GM03348 (cell line): ENCODE measurements at places on chromosomes 2 and 18.

- DNase-seq = no peak
Observed at GRCh38 chr2:132747046-132747445, 77.0 kb upstream of the LYPD1 start.

GRCh38 chr2:168169097-168169745, 78.2 kb downstream of the STK39 start:
- DNase-seq = no peak

DNA sequence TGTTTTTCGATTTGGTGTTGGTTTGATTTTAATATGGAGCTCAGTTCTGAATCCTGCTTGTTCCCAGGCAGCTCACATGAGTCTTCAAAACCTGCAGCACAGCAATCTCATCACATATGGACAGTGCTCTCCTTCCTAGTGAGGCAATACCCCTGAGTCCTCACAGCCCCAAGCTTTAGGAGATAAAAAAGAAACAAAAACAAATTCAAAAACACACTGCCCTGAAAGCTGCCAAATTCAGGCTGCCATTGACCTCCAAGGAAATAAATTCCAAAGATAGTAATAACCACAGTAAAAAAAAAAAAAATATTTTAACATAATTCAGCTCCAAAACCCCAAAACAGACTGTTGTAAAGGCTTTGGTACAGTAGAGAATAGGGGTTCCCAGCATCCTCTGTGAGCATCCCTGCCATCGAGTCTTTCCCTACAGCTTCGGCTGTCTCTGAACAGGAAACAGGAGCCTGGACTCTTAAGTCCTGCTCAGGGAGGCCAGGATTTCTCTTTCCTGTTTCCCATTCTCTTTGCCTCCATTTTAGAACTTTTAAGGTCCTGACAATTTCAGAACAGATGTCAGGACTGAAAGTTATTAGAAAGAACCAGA, 14.7 kb upstream of the SP3 start:
- peak; percentile 30 for DNase-seq

DNA sequence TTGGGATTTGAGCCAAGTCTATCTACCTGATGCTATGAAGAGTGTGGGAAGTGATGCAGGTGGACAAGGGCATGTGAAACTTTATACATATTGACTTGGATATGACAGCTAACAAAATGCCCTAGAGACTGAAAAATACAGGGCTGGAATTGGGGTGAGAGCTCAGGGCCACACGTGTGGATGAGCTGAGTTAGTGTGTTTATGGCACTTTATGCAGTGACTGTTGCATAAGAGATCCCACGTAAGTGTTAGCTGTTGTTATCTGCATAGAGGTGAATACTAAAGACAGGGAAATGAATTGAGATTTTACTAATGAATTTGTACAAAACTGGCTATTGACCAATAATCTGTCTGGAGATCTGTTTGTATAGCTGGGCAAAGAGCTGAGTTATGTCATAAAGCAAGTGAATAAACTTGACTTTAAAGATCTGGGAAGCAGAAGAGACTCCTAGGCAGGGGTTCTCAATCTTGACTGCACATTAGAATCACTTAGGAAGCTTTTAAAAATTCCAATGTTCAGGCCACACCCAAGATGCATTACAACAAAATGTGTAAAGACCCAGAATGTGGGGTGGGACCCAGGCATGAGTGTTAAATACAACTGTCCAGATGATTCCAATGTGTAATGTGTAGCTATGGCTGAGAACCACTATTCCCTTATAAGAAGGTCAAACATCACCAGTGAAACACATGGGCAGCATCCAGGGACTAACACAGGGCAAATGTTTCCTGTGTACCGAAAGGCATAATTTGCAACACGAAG, 74.2 kb upstream of the STK17B start:
- DNase-seq = peak; percentile 16

GRCh38 chr2:204492417-204492816, 52.9 kb upstream of the PARD3B start:
- DNase-seq = no peak

DNA sequence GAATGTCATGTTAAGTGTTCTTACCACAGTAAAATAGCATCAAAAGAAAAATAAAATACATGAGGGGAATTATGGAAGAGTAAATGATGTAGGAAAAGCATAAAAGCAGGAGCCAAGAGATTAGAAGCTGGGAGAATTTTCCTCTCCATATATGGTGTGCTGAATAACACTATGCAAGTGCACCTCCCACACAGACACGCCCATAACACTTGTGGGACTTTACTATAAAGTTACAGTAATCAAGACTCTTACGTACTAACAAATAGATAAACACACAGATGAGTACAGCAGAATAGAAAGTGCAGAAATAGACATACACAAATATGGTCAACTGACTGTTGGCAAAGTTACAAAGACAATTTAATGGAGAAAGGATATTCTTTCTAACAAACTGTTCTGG, 16.0 kb upstream of the SPHKAP start:
- no peak for DNase-seq

DNA sequence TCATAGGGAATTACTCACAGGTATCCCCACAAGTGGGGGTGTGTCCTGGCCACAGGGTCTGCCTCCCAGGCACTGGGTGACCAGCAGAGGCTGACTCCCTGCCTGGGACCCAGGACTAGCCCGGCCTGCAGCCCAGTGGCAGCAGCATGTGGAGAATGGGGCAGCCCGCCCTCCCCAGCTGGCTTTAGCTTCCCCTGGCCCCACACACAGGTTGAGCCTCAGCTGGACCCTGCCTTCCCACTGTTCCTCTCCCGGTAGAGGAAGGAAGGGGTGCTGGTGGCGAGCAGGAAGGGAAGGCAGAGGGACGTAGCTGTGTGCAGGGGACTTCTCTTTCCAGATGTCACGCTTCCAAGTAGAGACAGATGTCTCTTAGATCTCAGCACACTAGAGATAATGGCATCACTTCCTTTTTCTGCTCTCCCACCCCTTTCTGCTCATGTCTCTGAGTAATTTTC, 51.4 kb downstream of the EMILIN2 start:
- DNase-seq = peak; percentile 56

- DNase-seq = peak; percentile 76
Observed at GRCh38 chr18:48455555-48456478, 46.6 kb upstream of the ZBTB7C start.

- no peak for DNase-seq
Observed at GRCh38 chr2:69685321-69686048, 41.9 kb upstream of the AAK1 start.

GRCh38 chr2:109162999-109163398, 34.0 kb downstream of the SH3RF3 start:
- DNase-seq = no peak

DNA sequence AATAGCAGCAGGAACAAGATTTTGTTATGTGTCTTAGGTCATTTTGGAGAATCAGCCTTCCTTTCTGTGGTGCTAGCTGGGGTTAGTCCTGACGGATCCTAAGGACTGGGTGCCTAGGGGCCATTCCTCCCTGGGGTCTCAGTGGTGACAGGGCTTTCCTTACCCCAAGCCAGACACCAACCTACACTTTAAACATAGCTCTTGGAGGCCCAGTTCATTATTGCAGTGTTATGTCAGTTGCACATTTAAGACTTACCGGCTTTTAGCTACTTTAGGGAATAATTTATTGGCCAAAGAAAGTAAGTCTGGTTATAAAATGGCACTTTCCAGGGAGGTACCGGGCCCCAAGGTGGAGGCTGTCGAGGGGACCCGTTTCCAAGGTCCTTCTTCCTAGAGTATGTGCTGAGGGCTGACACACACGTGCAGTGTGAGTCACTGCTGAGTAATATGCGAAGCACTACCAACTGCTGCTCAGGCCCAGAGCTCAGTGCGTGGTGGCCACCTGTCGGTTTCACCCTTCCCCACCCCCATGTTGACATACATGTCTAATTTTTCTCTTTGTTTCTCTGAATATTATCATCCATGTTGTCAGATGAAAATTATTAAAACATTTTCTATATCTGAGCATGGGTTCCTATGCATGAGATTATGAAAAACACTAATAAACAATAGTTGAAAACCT, 37.0 kb upstream of the GRHL1 start:
- peak; percentile 55 for DNase-seq

DNA sequence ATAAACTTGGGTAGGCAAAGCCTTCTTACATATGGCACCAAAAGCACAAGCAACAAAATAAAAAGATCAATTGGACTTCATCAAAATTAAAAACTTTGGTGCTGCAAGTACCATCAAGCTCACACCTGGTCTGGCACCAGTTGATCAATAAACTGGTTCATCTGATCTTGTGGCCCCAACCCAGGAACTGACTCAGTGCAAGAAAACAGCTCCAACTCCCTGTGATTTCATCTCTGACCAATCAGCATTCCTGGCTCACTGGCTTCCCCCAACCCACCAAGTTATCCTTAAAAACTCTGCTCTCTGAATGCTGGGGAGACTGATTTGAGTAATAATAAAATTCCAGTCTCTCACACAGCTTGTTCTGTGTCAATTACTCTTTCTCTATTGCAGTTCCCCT, 8.4 kb downstream of the EPG5 start:
- no peak for DNase-seq

DNA sequence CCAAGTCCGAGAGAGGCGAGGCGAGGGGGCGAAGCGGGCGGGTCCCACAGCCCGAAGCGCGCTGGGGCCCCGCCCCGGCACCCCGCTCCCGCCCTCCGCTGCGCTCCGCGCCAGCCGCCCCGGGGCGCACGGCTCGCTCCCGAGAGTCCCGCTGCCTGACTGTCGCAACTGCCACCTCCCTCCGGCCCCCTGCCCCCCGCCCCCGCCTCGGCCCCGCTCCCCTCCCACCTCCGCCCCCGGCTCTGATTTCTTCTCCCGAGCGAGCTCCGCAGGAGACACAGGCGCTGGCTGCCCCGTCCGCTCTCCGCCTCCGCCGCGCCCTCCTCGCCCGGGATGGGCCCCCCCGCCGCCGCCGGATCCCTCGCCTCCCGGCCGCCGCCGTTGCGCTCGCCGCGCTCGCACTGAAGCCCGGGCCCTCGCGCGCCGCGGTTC, at the start of gene WNT6:
Gene WNT6, plus strand, starts transcription at position 250 of the 432 bp plus-strand sequence. CDS start 233 bp downstream, outside the sequence.
- DNase-seq = peak; percentile 58

- no peak for DNase-seq
Observed at GRCh38 chr2:3316456-3317276, 61.0 kb downstream of the EIPR1 start.

GRCh38 chr2:197888321-197888720, 83.9 kb downstream of the PLCL1 start:
- DNase-seq = no peak

DNA sequence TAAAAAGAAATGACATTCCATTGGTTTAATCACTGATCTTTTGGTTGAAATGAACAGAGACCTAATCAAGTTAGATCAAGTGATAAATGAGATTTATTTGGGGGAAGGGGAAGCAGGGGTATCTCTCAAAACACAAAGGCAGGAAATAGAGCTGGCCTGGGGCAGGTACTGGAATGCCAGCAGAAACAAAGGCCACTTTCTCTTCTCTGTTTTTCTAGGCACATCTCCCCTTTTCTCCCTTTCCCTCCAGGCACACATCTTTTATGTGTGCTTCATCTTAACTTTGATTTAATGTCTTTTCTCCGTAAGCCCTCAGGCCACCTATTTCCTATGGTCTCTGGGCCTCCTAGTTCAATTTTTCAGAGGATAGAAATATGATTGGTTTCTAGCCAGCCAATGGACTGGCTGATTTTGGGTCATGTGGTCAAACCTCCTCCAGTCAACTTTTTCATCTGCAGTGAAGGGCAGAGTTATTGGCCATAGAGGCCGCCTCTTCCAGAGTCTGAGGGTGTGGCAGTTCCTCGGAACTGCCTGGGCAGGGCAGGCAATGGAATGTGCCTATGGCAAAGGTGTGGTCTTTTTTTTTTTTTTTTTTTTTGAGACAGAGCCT, 58.9 kb upstream of the FAM136A start:
- no peak for DNase-seq

DNA sequence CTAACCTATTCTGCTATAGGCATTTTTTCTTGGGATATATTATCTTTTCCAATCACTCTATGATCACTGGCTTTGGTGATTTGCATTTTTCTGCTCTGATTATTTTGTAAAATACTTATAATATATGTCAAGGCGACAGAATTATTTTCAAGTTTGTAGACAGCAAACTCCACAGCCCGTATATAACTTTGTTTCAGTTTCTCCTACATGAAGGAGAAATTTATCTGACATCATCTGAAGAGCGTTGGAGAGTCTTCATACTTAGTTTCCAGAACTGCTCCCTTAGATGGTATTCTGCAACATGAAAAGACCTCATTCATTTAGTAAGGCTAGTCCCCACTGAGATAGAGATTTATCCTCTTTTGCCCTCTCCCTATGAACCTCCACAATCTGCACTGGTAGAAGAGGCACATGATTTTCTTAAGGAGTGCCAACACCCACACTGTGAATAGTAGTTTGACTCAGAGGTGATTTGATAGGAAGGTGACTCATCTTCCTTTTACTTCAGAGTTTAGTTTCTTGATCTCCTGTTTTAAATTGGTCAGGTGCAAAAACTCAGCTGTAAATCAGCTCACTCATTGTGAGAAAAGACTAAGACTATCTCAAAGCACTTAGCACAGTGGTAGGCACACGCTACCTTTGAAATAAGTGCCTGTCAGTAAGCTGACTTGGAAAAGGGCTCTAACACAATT, 1848.6 kb upstream of the CELF4 start:
- peak; percentile 5 for DNase-seq

- DNase-seq = no peak
Observed at GRCh38 chr2:19774805-19775176, 127.0 kb downstream of the TTC32 start.

GRCh38 chr2:98775146-98775986, 44.4 kb upstream of the MGAT4A start:
- no peak for DNase-seq

DNA sequence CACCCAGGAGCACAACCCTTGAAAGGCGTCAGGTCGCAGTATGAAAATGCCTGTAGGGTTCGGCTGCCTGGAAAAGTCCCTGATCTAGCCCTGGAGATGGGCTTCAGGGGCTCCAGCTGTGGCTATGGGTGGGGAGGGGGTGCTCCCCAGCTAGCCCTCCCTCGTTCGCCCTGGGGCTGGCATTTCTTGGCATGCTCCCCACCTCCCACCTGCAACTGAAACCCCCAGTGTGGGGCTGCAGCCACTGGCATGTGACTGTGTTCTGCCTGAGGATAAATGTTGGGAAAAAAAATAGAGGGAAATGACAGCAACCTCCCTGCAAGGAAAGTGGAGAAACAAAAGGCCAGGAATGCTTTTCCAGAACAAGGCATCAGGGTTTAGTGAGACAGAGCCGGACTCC, 109.2 kb downstream of the COPS8 start:
- DNase-seq = no peak

DNA sequence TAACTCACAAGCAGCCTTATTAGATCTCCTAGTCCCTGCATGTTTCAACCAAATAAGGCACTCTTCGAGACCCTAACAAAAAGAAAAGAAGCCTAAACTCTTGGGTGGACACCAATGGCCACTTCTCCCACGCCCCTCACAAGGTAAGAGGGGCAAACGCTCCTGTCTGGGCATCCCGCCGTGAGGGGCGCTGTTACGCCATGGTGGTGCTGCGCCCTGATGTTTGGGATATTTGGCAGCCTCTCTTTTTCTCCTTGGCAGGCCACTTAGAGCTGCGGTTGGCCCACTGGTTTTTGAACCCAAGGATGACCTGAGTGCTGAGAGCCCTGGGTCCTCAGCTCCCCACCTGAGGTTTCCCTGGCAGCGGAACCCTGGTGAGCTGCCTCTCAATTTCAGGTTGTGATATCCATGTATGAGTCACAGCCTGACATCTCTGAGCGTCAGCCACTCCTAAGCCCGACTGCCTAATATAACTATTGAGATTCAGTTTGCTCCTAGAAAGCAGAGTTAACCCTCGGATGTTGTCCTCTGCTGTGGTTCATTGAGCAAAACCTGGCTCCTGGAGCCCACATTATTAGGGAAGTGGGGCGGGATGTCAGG, 103.3 kb downstream of the COL6A3 start:
- peak; percentile 33 for DNase-seq
